Activated CD4-positive, alpha-beta T cell treated with anti-CD3 and anti-CD28 coated beads, Interleukin-2, amount 50 U/mL, for 48 hours (primary cell): ENCODE measurements at places on chromosomes 5 and 9.

DNA sequence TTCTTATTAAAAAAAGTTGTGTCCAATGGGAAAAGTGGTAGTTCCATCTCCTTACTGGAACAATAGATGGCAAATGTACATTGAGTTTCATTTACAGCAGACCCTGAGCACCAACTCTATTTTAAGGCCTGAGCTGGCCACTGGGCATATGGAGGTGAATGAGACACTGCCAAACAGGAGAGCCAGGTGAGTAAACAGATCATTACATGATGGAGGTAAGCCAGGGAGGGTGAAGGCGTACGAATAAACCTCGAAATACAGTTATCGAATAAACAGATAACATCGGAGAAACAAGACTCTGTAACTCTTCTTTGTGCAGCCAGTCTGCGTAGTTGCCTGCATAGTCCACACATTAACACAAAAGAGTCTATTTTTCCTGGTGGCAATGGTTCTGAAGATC, 446.4 kb upstream of the KLF4 start:
- DNase-seq, result no peak

DNA sequence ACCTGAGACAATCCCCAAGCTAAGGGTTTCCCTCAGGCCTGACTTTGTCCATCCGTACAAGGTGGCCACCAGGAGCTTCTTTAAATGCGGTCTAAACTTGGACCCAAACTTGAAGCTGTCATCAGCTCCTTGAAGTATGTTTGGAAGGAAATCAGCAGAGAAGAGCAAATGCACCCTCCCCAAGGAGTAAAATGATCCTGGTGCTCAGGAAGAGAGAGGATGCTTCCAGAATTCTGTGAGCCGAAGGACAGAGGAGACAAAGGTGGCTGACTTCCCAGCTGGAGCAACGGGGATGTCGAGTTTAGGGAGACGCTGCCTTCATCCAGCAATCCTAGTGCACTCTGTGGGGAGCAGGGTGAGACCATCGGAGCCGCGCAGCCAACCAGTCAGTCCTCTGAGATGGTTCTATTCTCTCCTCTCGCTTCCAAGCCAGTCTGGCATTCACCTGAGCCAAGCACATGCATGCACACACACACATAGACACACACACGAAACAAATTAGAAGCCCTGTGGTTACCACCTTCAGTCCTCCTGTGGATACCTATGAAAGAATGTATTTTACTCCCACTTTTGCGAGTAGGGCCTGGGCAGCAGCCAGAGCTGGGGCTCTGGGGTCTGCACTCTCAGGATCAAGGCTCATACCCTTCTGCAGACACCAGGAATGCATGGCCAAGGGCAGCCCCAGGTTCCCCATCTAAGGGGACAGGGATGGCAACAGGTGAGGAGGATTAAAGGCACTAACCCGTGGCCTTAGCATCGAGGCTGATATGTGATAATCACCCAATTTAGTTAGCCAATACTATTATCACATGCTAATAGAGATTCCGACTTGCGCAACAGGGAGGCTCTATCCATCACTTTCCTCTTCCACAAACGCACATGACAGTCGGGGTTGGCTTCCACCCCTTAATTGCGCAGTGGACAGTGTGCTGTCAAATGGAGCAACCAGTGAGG, 75.8 kb downstream of the GTF3C4 start:
- DNase-seq, result no peak

DNA sequence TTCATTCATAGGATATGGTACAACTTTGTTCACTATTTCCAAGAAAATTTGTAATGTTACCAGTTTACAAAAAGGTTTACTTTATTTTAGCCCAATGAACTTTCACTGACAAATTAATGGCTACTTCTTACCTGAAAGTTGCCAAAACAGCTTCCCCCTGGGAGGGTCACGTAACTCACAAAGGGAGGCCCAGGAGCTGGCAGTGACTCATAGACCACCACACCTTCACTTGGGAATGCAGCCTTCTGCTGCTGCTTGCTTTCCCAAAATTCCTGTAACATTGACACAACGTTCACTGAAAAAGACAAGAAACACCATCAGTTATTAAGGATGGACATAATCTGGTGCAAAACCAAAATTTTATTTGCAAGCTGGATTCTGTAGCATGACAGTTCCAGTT, 18.1 kb downstream of the LIX1 start:
- DNase-seq, result no peak

- no peak for DNase-seq
These were observed 73.5 kb downstream of the LNPEP start for GRCh38 chr5:97009212-97009898.

DNA sequence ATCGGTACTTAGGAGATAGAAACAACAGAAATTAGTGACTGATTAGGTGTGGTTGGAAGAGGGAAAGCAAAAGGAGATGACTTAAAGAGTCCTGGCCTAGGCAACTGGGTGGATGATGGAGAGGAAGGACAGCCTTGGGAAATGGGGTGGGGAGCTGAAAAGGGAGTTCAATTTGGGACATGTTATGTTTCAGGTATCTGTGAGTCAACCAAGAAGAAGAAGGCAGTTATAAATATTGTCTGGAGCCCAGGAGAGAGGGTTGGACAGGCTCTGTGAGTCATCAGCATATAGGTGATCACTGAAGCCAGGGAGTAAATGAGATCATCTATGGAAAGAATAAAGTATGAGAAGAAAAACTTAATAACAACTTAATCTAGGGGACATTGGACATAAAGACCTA, 357.7 kb downstream of the NPR3 start:
- DNase-seq, result no peak

GRCh38 chr9:36029765-36030528, 6.8 kb upstream of the RECK start:
- DNase-seq, result no peak

DNA sequence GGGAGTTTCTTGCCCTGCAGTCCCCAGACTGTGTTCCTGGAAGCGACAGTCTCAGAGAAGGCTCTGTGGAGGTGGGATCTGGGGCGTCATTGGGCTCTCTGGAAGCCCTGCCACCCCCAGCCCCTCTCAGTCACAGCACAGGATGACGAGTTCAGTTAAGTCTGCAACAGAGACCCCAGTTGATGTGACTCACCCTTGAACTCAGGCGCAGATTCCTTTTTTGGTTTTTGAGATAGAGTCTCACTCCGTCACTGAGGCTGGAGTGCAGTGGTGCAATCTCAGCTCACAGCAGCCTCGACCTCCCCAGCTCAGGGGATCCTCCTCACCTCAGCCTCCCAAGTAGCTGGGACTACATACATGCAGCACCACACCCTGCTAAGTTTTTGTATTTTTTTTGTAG, 8.3 kb downstream of the HRH2 start:
- DNase-seq, result no peak

DNA sequence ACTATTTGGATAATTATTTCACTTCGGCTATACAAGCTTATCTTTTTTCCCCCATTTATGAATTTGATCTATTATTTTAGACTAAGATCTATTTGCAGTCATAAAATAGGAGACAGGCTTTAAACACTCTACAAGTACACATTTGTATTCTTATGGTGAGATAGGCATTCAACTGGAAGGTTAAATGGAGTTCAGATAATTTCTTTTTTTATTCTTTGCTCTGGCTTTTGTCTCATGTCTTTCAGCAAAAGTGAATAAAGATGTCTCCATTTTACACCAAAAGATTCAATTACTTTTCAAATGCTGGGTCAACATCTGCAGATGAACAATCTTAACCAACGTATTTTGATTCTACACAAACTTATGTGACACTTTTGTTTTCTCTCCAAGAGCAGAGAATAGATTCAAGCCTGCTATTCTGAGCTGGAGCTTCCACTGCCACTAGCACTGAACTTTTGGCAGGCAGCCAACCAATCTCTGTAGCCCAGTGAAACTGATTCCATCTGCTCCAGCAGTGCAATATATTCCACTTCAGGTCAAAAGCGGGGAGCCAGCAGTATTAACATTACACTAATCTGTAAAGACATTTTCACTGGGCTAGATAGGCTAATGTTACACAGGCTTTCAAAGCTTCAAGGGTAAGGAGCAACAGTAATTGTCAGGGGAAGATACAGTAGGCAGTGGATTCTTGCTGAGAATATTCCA, 452.0 kb upstream of the ZNF608 start:
- DNase-seq, result no peak

DNA sequence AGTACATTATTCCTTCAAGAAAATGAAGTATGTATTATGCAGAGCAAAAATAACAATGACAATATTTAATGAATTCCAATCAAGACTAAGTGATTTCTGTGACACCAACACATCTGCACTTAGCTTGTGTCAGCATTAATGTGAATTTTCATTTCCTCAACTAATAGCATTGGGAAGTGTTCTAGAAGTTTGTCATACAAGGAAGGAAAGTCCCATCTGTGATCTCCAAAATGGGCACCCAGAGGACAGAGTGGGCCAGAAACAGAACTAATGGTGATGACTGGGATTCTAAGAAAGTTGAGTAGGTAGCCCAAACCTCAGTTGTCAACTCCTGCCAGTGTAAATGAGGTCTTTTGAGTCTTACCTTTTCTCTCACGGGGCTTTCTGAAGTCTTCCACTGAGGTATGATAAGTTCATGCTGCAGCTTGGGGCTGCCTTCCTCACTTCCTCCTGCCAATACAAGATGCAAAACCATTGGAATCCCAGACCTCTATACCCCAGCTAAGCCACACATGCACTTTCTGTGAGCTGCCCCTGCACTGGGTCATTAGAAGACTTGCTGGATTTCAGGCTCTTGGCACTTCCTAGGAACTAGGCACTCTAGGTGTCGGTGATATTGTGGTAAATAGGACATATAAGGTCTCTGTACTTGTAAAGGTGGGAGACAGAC, 4.9 kb downstream of the ADAM19 start:
- DNase-seq, result no peak

- no peak for DNase-seq
These were observed 639.4 kb downstream of the SEMA5A start for GRCh38 chr5:8906303-8906967.

GRCh38 chr5:83430130-83431010, 41.2 kb upstream of the VCAN start:
- DNase-seq, result peak; percentile 49

GRCh38 chr9:135663451-135663770, 302 bp downstream of the LCN9 start:
- no peak for DNase-seq

DNA sequence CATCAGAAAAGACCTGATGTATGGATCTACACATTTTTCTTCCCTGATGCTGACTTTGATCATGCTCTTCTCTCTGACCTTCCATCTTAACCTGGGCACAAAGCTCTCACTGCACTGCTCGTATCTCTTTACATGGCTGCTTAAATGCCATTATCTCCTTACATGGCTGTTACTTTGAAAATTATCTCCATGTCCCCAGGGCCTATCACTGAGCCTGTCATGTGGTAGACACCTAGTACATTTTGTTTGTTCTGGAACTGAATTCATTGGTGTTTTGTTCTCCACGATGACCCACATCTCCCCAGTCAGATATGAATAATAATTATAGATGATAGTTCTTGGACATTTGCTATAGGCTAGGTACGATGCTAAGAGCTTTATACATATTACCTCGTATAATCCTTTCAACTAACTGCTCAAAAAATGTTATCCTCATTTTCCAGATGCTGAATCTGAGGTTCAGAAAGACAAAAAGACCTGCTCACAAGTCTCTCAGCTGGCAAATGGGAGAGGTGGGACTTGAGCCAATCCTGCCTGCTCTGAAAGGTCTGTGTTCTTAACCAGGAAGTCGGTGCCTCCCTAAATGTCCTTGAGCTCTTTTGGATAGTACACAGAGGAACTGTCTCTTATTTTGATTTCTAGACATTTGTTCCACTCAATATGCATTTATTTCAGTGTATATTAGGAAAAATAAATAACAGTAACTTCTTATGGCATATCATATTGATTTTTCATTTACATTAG, 9.8 kb upstream of the CPEB4 start:
- no peak for DNase-seq

DNA sequence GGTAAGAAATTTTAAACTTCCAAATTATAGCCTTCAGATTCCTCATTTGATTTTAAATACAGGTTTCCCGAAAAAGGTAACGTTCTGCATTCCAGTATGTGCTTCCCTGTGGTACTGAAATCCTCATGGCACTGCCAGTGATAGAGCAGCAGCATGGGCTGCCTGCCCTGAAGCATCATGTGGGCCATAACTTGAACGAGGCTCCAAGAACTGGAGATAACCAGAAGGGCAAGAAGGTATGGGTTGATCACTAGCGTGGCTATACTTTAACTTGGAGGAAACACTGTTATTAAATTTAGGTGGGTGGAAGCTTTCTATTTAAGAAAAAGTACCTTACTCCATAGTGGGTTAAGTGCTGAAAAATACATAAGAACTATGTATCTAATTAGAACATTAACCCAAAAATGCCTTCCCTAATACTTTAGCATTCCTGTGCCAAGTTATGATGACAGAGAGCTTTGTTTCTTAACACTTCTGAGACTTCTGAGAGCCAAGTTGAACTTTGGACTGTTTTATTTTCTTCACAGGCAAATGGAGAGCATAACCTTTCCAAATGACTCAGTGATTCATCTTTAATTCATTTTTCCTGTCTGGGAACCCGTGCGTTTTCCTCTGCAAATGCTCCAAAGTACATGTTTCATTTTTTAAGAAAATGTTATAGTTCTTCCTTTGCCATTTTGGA, 191.5 kb upstream of the GNA14 start:
- DNase-seq, result no peak
